ENCODE measurements at places on chromosomes 6 and 20. TPM values are rescaled to one million over a fixed set of nuclear protein-coding genes. Genes with fewer than 3 reads are reported as not detected.

Gene LINC00237
- 10.8 TPM for total RNA-seq

Gene LY6G6F
- not detected for total RNA-seq

Gene NKX2-2
- 3.5 TPM for total RNA-seq

Gene SPTLC3
- 3.5 TPM for total RNA-seq

Gene CRYBG1
- 1.6 TPM for total RNA-seq

Gene C20orf204
- 3.7 TPM for total RNA-seq

Gene BCAS4
- 17.8 TPM for total RNA-seq

Gene PRR18
- 2.5 TPM for total RNA-seq
